ENCODE measurements at places on chromosomes 5 and 9. TPM values are rescaled to one million over a fixed set of nuclear protein-coding genes. Genes with fewer than 3 reads are reported as not detected.
A peak's percentile ranks its signal among the peaks of the same experiment; 100 is the strongest.

DNA sequence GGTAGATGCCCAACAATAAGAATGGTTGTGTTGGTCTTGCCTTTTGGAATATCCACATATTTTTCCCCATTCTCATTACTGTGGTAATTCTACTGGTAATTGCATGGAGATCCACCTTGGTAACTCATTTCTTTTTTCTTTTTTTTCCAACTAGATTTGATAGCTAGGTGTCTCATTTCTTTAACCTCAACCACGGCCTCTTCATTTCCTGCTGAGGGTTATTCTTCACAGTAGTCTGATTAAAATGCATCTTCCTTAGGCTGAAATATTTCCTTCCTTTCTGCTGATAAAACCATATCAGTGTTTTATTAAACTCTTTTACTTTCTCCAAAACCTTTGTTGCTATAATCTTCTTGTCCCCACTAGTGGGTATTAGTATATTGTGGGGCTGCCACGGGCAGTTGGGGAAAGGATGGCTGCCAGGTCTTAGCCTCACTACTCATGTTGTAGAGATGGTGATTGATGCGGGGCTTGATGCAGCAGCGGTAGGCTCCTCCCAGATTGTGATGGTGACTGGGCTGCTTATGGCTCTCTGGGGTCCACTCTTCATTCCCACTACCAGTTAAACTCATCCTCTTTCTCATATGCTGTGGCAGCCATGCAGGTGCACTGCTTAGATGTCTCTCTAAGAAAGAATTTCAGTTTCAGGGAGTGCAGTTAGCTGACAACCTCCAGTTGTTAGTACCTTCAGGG is 35.9 kb downstream of the KIF2A start:
- H3K27me3 ChIP-seq = no peaks in the 10 kb centered on the region
- no peak for DNase-seq
- H3K4me1 ChIP-seq = no peaks in the 10 kb centered on the region
- no peak overlapping the region for H3K4me3 ChIP-seq
- no peak overlapping the region for H3K27ac ChIP-seq

DNA sequence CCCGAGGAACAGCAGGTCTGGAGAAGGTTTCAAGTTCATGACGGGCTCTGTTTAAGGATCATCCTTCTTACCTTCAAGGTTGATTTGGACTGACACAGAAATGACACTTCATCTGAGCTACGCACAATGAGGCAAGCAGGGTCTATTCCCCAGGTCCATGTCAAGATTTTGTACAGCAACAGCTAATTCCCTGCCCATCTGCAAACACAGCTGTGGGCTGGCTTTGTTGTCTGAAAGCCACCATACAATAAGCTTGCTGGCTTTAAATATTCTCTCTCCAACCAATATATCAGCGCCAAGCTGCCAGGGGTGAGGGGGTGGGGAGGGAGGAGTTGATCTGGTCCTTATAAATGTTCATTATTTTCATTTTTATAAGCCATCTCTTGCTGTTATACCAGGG is 92.0 kb downstream of the OTULIN start:
- no peak for DNase-seq
- no peak overlapping the region for H3K27ac ChIP-seq
- H3K4me3 ChIP-seq = no peak overlapping the region
- no peaks in the 10 kb centered on the region for H3K4me1 ChIP-seq

- peak overlapping the region; percentile 98 for H3K4me3 ChIP-seq
- no peaks in the 10 kb centered on the region for H3K36me3 ChIP-seq
- H3K27me3 ChIP-seq = no peaks in the 10 kb centered on the region
- peak overlapping the region; percentile 93 for H3K27ac ChIP-seq
- peak; percentile 17 for DNase-seq
- H3K4me1 ChIP-seq = peaks cover 6% of the 10 kb centered on the region
Measured at GRCh38 chr5:5422819-5423515, 490 bp downstream of the ICE1 start.

DNA sequence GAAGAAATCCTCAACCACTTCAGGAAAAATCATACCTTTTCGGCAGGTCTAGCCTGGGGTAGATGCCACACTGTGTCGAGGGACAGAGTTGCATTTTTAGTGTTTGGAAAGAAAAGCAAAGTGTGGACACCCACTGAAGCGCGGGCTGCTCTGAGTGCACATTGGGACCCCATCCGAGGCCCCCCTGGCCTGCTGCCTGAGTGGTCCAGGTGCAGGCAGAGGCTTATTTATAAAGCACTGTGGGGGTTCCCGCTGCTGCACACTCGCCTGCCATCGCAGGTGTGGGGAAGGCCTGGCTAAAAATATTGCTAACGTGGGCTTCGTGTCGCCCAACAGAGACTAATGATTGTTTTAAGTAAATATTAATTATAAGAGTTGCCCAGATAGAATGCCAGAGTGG is 119.4 kb downstream of the CRB2 start:
- no peaks in the 10 kb centered on the region for H3K36me3 ChIP-seq
- DNase-seq = no peak
- no peaks in the 10 kb centered on the region for H3K27me3 ChIP-seq

DNA sequence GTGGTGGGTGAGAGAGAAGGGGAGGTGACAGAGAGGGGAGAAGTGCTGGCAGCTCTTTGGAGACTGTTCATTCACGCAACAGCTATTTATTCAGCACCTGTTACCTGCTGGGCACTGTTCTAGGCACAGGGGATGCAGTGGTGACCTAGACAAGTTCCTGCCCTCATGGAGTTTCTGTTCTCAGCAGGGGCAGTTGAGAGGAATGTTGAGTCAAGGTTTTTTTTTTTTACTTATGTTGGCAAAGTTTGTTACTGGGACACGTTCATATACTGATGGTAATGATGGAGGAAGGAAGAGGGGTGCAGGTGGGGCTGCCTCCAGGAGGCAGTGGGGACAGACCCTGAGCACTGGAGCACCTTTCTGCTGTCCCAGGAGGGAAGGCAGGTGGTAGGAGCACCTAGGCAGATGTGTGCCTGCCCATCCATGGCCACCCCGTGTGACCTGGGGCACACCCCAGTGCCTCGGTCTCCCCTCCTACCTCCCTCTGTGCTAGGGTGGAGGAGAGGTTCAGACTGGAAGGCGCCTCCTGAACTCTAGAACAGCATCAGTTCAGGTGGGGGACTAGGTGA is 49.4 kb upstream of the SLC25A51 start:
- no peaks in the 10 kb centered on the region for H3K27me3 ChIP-seq
- H3K36me3 ChIP-seq = no peaks in the 10 kb centered on the region
- DNase-seq = no peak
- no peaks in the 10 kb centered on the region for H3K4me1 ChIP-seq
- no peak overlapping the region for H3K4me3 ChIP-seq

The ANXA2R gene
- 1.1 TPM for total RNA-seq

The FOXD4L4 gene
- 0.30 TPM for total RNA-seq

The C9orf72 gene
- 14.0 TPM for total RNA-seq

The PPP1R2B gene
- not detected for total RNA-seq

The FOXE1 gene
- not detected for total RNA-seq
